NCI-H1694 treated with DMSO at 0.1 percent for 48 hours (cell line): ENCODE measurements at places on chromosomes 12 and 14.
A peak's percentile ranks its signal among the peaks of the same experiment; 100 is the strongest.

- no peak for DNase-seq
Measured at GRCh38 chr12:3170423-3171194, 93.4 kb downstream of the TSPAN9 start.

- DNase-seq = no peak
Measured at GRCh38 chr12:45668641-45669040, 60.9 kb upstream of the ARID2 start.

- DNase-seq = no peak
Measured at GRCh38 chr12:111172786-111173185, 196.1 kb downstream of the PHETA1 start.

DNA sequence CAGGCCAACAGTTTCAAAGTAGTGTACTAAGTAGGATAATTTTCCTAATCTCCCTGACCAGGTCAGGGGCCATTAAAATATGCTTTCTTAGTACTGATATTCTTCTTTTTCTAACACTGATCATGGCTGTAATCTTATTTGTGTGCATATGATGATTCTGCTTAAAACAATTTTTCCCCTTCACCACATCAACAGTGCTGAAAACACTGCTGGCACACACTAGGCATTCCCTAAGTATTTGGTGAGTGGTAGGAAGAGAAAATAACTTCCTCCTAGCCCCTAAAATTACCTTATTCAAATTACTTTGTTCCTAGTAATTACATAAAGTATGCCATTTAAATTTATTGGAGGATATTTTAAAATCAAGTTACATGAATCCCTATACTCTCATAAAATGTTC lies 49.9 kb upstream of the BBS10 start:
- no peak for DNase-seq

GRCh38 chr14:88325883-88326282 lies 2.8 kb upstream of the KCNK10 start:
- DNase-seq = no peak

- DNase-seq = peak; percentile 45
Measured at GRCh38 chr12:122880668-122881067, 15.3 kb downstream of the VPS37B start.
